ENCODE measurements at places on chromosomes 2 and 18. TPM values are rescaled to one million over a fixed set of nuclear protein-coding genes. Genes with fewer than 3 reads are reported as not detected.

GRCh38 chr2:238509903-238510302, 83.2 kb downstream of the ASB1 start:
- no peaks in the 10 kb centered on the region for H3K27me3 ChIP-seq
- no peak overlapping the region for H3K27ac ChIP-seq
- no peak for DNase-seq
- no peaks in the 10 kb centered on the region for H3K36me3 ChIP-seq

- H3K27me3 ChIP-seq: no peaks in the 10 kb centered on the region
- H3K36me3 ChIP-seq: no peaks in the 10 kb centered on the region
- H3K27ac ChIP-seq: no peak overlapping the region
- H3K4me3 ChIP-seq: no peak overlapping the region
Observed at GRCh38 chr2:223076573-223076972, 24.6 kb downstream of the KCNE4 start.

- H3K36me3 ChIP-seq: no peaks in the 10 kb centered on the region
- H3K4me3 ChIP-seq: no peak overlapping the region
- peaks cover 12% of the 10 kb centered on the region for H3K27me3 ChIP-seq
- DNase-seq: no peak
- no peak overlapping the region for H3K27ac ChIP-seq
- H3K4me1 ChIP-seq: no peaks in the 10 kb centered on the region
Observed at GRCh38 chr18:51622702-51623101, 425.2 kb upstream of the MEX3C start.

GRCh38 chr2:38850045-38850444, 25.7 kb downstream of the DHX57 start:
- H3K4me3 ChIP-seq: no peak overlapping the region
- H3K36me3 ChIP-seq: peaks cover 17% of the 10 kb centered on the region
- no peak overlapping the region for H3K27ac ChIP-seq
- no peak for DNase-seq

GRCh38 chr2:177052471-177052870, 160.1 kb upstream of the HNRNPA3 start:
- no peak overlapping the region for H3K27ac ChIP-seq
- H3K27me3 ChIP-seq: no peaks in the 10 kb centered on the region
- H3K36me3 ChIP-seq: no peaks in the 10 kb centered on the region
- DNase-seq: no peak
- H3K4me3 ChIP-seq: no peak overlapping the region

DNA sequence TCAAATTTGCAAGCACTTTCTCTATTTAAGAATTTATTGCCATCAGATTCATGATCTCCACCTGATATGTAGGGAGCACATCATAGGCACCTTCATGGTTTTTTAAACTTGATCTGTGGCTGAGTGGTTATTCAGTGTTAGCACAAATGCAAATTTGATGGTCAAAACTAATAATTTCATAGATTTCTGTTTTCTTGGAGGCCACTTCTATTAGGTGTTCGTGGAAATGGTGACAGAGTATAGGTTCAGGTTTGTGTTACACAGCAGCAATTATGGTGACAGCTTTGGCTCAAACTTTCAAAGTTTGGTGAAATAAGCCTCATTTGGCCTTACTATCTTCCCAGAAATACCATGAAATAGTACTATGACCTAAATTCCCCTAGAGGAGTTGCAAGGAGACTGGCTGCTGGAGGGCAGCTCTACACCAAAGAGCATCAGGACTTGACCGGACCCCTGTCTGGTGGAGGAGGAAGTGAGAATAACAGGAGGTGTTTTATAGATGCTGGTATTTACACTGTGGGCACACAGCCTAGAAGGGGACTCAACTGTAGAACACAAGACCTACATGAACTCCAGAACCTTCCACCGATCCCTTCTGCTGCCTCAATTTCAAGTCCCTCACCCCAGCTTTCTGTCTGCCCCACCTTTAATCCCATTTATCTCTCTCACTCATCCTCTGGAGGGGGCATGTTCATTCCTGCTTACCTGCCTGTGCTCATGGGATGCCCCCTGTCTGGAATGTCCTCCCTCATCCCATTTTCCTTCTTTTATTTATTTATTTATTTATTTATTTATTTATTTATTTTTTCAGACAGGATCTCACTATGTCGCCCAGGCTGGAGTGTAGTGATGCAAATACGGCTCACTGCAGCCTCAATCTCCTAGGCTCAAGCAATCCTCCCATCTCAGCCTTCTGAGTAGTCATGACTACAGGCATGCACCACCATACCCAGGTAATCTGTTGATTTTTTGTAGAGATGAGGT, 132.9 kb upstream of the SIX2 start:
- H3K4me1 ChIP-seq: no peaks in the 10 kb centered on the region
- no peak overlapping the region for H3K4me3 ChIP-seq
- H3K36me3 ChIP-seq: no peaks in the 10 kb centered on the region
- no peak overlapping the region for H3K27ac ChIP-seq
- H3K27me3 ChIP-seq: peaks cover 17% of the 10 kb centered on the region
- no peak for DNase-seq

DNA sequence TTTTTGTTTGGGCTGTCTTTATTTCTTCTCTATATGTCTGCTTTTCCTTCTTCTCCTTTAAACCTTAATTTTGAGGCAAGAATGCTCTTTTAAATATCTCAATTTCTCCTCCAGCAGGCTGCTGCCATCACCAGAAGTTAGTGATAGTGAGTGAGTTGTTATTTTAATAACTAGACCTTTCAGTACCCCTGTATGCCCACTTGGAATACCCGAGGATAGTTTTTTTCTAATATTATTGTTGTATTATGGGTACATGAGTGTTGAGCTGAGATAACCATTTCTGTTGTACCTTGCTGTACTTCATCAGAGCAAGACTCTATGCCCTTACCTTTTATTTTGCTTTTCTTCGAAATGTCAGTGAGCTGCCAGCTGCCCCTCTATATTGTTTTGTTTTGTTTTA, 50.1 kb downstream of the PPM1B start:
- no peak overlapping the region for H3K4me3 ChIP-seq
- H3K4me1 ChIP-seq: no peaks in the 10 kb centered on the region
- peaks cover 56% of the 10 kb centered on the region for H3K36me3 ChIP-seq

- peaks cover 27% of the 10 kb centered on the region for H3K36me3 ChIP-seq
- H3K4me3 ChIP-seq: no peak overlapping the region
- H3K27ac ChIP-seq: no peak overlapping the region
- H3K27me3 ChIP-seq: no peaks in the 10 kb centered on the region
- no peak for DNase-seq
Observed at GRCh38 chr2:143698352-143698751, 569.1 kb downstream of the ARHGAP15 start.

- H3K4me3 ChIP-seq: no peak overlapping the region
- H3K27ac ChIP-seq: no peak overlapping the region
- H3K36me3 ChIP-seq: no peaks in the 10 kb centered on the region
- no peaks in the 10 kb centered on the region for H3K4me1 ChIP-seq
- no peaks in the 10 kb centered on the region for H3K27me3 ChIP-seq
- DNase-seq: no peak
Observed at GRCh38 chr2:204625135-204625534, 79.9 kb downstream of the PARD3B start.

DNA sequence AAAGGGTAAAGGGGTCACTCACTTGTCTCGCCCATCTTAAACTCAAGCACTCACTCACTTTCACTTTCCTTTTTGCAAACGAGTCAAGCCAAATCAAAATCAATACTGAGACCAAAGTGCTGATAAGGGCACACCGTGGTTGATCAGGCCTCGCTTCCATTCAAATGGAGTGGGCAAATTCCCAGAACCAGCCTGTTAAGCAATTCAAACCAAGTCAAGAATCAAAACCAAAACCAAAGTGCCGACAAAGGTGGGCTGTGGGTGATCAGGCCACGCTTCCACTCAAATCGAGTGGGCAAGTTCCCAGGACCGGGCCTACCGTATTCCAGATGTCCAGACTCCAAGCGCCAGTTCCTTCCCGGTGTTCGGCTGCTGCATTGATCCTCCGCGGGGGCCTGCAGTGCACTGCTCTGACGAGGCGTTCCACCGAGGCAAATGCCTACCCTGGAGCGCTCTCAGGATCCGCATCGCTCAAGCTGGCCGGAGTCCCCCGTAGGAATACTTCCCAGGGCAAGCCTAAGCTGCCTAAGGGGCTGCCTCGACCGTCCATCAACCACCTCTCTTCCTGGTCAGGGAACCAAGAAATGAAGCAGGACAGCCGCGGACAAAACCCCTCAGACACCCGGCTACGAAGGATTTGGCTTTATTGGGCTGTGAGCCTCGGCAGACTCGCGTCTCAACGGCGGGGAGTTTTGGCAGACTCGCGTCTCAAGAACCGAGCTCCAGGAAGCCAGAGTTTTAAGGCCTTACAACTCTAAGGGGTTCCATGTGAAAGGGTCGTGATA, 89.9 kb upstream of the SLC1A4 start:
- no peak for DNase-seq
- H3K27me3 ChIP-seq: no peaks in the 10 kb centered on the region
- H3K27ac ChIP-seq: no peak overlapping the region
- H3K36me3 ChIP-seq: no peaks in the 10 kb centered on the region

TRPM8 gene
- total RNA-seq: not detected

NTSR2 gene
- total RNA-seq: not detected

IL1F10 gene
- not detected for total RNA-seq

C2orf15 gene
- 2.1 TPM for total RNA-seq

RBKS gene
- total RNA-seq: 2.6 TPM

DUSP2 gene
- 730 TPM for total RNA-seq

FKBP1B gene
- total RNA-seq: not detected
